ENCODE measurements at places on chromosomes 5 and 9.
A peak's percentile ranks its signal among the peaks of the same experiment; 100 is the strongest.

DNA sequence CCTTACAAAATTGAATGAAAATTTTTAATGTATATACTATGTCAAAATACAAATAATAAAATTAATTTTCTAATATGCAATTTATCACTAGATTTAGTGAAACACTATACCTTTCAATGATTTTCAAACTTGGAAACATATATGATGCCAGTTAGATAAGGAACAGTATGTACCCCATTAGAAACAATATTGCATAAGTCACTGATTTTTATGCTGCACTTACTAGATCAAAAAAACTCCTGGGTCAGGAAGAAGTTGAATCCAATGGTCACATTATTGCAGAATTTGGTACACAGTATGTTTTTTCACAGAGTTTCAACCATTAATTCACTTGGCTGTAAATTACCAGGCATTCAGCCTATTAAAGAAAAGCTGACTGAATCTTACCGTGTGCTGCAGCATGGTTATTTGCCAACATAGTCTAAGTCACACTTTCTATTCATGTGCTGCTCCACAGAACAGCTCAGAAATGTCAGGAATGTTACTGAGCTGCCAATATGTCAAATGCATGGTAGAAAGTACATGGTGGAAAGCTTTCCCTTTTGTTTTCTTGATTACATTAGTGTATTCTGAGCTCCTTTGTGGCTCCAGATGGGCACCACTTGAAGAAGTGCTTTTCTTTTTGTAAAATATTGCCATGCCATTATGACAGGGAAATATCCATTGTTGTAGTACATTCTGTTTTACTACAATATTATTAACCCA, 9.9 kb upstream of the PRR16 start:
- DNase-seq = no peak

DNA sequence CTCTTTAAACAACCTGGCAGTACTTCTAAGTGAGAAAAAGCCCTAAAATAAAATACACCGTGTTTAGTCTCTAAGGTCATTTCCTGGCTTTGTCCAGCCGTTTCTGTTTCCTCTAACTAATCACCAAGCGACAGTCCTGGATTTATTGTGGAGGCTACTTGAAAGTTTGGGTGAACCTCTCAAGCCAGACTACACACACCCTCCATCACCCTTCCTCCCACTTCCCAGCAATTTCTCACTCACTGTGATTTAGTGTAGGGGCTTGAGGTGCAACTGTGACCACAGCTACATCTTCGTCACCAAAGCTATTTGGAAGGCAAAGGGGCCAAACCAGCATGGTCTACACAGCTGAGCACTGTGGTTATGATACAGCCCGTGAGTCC, 240.0 kb upstream of the SLC24A2 start:
- no peak for DNase-seq

- peak; percentile 64 for DNase-seq
Measured at GRCh38 chr5:150112201-150113046, 26.1 kb upstream of the CSF1R start.

DNA sequence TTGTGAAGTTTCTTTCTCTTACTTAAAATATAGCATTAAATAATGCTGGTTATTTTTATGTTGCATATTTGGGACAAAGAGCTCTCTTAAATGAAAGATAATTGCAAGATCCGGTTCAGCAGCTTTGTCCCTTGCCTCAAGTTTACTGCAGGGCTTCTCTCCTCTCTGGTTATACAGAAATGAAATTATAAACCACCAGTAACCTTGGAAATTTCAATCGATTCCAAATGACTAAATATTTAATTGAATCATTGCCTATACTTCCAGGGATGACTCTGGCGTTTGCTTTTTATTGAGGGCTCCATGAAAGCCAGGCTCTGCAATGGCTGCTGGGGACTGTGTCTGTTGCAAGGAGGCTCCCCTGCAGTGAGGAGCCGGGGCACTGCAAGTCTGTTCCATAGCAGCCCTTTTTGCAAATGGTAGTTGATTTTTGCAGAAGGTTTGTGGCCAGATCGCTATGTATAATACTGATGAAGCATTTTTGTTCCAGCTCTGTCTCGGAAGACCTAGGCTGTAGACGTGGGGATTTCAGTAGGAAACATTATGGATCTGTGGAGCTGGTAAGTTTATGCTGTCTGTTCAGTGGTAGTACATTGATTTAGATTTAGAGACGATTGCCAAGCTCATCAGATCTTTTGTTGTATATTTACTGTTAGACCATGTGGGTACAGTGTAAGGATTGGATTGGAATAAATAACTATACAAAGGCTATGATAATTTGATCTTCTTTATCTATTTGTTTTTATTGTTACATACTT, at the start of gene GARNL3:
Gene GARNL3 (plus strand): TSS at position 313 of the 758 bp plus-strand sequence. CDS start 104 bp downstream, at position 417.
- no peak for DNase-seq

DNA sequence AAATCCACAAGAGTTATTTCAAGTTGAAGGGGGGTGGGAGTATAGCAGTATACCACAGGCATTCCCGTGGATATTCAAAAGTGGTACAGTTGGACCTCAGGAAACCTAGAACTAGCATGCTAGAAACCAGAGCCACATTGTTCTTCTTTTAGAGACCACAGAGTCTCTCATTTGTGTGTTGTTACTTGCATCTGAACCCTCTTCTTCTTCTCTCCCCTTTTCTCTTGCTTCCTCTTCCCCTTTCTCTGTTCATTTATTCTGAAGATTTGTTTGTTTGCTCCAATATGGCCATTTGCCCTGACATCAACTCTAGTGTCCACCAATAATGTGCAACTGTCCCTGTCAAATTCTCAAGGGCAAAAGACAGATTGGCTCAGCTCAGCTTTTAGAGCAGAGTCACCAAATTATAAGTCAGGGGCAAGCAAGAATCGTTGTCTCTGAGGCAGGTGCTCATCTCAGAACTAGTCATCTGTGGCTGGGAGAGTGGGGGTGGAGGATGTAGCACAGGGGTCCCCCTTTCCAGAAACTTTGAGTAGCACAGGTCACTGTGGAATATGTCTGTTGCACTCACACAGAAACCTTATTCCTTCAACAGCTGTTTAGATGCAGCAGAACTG, 321.1 kb downstream of the ARRDC3 start:
- DNase-seq = no peak

GRCh38 chr5:116964438-116964837, 389.8 kb upstream of the SEMA6A start:
- DNase-seq = no peak

DNA sequence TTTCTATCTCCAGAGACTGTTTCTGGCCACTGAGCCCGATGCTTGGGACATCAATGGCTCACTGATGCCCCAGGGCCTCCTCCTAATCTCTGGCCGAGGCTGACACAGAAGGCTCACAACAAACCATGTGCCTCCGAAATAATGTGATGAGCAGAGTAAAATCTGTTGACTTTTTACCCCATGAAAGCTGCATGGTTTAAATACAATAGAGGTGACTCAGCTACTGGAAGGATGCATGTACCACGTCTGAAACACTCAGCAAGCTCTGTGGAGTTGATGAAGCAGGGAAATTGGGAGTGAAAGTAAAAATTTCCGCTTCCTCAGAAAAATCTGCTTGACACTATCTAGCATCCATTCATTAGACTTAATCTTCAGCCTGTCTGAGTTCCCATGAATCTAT, 111.1 kb upstream of the EQTN start:
- no peak for DNase-seq

DNA sequence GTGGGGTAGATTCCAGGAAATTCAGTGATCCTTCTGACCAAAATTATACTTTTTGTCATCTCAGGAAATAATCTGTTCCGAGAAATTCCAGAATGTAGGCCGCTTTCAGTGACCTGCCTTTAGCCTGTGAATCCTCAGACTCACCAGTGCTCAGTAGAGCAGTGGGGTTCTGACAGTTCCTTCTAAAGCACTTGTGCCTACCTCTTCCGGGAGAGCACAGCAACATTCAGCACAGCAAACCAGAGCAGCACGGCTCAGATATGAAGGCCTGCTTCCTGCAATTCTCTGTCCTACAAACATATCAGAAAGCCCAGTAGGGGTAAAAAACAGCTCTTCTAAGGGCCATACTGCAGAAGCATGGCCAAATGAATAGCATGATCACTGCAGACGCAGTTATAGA, 15.0 kb downstream of the FANCC start:
- no peak for DNase-seq

GRCh38 chr9:97412626-97413385, 910 bp downstream of the TDRD7 start:
- DNase-seq = no peak

- no peak for DNase-seq
Measured at GRCh38 chr5:39623291-39623865, 198.6 kb upstream of the DAB2 start.

DNA sequence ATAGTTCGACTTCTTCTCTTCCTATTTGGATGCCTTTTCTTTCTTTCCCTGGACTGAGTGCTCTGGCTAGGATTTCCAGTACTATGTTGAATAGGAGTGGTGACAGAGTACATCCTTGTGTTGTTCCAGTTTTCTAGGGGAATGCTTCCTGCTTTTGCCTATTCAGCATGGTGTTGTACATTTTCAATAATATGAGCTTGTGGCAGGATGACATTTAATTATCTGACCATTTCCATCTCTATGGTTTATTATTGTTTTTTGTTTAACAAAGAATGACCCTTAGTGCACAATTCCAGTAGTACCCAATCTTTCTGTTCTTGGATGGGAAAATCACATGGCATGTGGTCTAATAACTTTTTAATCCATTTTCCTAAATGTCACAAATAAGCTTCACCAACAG, 135.6 kb upstream of the SLC12A2 start:
- DNase-seq = no peak

GRCh38 chr5:146041180-146041789, 64.1 kb downstream of the PLAC8L1 start:
- no peak for DNase-seq

DNA sequence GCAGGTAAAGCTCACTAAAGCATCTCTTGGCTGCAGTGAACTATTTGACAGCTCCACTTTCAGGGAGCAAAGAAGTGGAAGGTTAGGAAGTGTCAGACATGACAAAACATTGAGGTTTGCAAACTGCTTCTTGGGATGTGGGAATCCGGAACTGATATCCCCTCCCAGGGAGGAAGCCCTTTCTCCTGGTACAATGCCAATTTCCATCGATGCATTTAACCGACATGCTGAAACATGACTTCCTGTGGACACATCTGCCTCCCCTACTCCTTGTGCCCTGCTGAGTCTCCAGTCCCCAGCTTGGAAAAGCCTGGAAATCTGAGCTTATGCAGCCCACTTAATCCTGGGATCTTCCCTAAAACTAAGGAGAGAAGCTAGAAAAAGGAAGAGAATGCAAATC, 323.1 kb upstream of the DAP start:
- DNase-seq = no peak

- DNase-seq = no peak
Measured at GRCh38 chr5:62587737-62588136, 9.1 kb downstream of the LRRC70 start.

DNA sequence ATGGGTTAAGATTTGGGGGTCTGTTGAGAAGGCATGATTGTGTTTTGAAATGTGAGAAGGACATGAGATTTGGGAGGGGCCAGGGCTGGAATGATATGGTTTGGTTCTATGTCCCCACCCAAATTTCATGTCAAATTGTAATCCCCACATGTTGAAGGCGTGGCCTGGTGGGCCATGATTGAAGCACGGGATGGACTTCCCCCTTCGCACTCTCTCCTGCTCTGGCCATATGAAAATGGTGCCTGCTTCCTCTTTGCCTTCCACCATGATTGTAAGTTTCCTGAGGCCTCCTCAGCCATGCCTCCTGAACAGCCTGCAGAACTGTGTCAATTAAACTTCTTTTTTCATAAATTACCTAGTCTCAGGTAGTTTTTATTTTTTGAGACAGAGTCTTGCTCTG, 14.7 kb upstream of the NOTCH1 start:
- no peak for DNase-seq

DNA sequence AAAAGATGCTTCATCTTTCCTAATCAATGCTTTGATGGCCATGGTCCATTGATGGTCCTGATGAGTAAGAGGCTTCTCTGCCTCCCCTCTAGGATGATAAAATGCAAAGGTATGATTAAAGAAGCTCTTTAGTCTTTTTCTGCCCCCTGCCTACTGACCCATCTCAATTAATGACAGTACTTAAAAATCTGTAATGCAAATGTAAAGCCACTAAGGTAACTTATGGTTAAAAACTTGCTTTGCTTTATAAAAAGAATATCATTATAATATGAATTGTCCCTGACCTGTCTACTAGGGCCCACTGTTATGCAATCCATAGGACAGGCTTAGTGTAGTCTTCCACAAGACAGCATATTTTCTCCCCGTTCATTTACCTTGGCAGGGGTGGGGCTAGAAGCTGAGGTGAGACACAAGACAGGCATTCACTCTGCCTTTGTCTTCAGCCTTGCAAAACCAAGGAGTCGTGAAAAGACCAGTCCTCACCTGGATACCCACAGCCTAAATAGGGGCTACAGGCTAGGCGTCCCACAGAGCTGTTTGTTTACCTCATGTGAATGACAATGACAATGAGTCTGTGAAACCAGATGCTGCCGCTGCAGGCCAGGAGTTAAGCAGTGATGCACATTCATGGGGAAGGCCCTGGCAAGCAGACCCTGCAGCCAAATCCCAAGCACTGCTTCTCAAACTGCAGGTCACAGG, 60.4 kb downstream of the BNC2 start:
- no peak for DNase-seq

- DNase-seq = no peak
Measured at GRCh38 chr9:129081388-129081904, 535 bp downstream of the DOLPP1 start.

- DNase-seq = no peak
Measured at GRCh38 chr9:116792271-116792670, 105.2 kb downstream of the TRIM32 start.

DNA sequence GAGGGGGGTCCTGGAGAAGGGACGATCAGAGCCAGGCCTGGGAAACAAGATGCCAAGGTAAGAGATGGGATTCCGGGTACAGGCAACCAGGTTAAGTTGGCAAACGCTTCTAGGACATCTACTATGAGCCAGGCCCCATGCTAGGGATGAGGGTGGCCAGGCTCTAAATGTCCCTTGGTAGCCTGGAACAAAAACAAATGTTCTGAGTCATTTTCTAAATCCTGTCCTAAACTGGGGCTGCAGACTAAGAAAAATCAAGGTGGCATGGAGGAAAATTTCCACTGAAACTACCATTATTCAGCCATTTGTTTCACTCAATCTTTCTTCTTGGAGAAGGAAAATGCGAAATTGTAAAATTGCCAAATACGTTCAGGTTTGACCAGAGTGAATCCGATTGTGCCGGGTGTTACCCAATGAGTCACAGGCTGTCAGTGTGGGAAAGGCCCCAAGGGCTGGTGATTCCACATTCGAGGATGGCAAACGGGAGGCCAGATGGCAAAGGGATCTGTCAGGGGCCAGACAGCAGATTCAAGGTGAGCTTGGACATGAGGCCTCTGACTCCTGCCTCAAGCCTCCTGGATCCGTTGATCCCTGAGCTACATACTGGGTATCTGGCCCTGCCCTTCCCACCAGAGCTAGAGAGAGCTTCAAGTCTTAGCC, 57.6 kb downstream of the PAX5 start:
- DNase-seq = no peak

- no peak for DNase-seq
Measured at GRCh38 chr5:32223972-32224609, 50.0 kb upstream of the GOLPH3 start.

Measured in smooth muscle cell of the brain vasculature (primary cell).